ENCODE measurements at places on chromosomes 6 and 20.

DNA sequence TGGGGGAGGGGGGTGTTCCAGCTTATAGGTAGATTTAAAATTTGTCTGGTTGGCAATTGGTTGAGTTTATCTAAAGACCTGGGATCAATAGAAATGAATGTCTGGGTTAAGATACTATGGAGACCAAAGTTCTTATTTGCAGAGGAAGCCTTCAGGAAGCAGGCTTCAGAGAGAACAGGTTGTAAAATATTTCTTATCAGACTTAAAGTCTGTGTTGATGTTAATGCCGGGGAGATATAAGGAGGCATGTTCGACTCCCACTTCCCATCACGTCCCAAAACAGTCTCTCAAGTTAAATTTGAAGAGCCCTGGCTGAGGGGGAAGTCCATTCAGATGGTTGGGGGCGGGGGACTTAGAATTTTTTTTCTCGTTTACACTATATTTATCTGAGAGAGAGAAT is 12.3 kb upstream of the BLCAP start:
- no peak for DNase-seq

DNA sequence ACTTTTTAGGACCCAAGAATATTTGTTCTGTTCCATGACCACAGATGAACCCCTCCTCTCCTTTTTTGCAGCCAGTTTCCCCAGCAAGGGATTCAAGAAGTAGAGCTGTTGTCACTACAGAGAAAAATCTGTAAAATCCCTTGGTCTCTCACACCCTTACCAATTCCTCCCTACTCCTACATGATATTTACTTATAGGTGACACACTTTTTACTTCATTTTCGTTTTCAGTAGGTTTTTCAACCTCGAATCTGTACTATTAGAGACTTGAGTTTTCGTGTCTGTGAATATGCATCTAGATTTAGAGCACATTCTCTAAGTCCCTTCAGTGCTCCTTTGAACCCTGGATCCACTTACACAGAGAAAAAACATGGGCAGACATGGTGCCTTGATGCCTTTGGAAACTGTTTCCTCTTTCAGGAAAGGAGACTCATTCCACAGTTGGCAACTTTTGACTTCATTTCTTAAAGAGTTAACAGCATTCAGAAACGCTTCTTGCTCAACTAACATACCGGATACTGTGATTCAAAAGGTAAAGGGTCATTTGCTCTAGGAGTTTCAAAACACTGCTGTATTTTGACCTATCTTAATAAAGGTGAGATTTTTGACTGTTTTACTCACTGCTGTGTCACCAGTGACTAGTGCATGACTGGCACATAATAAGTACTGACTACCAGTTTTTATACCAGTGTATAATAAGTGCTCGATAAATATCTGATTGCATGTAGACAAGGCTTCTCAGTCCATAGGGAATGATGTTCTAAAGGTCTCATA is 50.6 kb downstream of the LAMA4 start:
- DNase-seq = no peak

DNA sequence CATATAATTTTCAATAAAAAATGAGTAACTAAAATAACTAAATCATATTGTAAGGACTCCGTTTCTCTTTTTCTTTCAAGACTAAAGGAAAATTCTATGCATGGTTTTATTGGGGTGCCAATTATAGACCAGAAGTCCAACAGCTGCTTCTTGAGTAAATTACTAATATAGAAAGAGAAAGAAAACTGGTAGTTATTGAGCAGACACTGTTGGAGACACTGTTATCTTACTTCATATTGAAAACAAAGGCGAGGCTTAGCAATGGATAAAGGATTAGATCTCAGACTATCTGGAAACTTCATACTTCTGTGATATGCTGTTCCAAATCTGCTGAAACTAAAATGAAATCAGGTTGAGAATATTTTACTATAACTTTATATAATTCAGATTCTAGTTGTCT is 169.6 kb upstream of the EYS start:
- DNase-seq = no peak

DNA sequence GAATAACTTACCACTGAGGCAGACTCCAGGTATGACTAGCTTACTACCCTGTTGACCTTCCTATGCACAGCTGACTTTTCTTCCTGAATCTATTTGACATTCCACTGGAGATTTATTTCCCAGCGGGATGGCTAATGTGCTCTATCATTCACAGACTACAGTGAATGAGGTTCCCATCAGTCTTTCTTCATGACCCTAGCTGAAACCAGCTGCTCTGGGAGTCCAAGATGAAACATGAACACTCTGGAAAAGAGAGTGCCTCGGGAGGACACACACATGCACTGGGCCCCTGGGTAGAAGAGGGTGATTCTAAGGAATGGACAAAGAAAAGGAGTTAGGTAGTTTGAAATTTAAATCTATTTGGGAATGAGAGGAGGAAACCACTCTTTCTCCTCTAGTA is 82.6 kb upstream of the DST start:
- no peak for DNase-seq

DNA sequence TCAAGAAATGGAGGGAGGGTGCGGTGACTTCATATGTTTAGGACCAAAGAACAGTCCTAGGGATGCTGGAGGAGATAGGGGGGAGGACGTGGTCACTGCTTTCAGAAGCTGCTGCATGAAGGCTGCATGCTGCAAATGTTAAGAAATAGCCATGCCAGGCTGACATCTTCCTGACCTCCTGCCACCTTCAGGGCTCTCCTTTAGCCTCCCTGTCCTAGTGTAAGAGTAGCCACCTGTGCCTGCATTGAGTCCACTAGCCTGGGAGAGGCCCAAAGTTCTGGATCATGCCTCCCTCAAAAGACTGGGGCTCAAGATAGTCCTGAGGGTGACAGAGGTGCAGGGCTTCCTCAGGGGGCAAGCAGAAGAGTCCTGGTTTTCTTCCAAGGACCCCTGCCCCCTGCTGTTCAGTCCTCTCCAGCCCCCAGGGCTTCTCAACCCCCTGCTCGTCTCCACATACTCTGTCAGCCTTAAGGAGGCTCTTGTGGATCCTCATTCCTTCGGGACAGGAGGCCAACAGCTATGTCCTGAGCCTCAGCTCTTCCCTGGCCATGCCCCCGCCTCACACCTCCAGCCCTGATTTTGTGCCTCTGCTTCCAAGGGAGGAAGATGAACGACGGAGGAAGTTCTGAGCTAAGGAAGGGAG is 96.3 kb downstream of the MRPL14 start:
- no peak for DNase-seq

DNA sequence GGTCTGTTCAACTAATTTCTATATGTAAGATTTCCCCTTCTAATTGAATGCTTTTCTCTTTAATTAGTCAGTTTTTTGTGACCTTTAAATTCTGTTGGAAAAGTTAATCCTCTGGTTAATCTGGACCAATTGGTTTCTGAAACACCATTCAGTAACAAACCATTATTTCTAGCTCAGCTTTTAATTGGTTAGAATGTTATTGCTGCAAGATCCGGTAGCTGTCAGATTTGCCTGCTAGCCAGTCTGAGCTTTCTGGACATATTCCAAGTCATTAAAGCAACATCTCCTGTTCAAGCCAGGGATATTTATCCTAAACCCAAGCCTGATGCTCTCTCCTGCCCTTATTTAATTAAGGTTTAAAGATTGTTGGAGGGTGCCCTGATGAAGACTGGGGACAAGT is 55.1 kb upstream of the FBXL4 start:
- no peak for DNase-seq

DNA sequence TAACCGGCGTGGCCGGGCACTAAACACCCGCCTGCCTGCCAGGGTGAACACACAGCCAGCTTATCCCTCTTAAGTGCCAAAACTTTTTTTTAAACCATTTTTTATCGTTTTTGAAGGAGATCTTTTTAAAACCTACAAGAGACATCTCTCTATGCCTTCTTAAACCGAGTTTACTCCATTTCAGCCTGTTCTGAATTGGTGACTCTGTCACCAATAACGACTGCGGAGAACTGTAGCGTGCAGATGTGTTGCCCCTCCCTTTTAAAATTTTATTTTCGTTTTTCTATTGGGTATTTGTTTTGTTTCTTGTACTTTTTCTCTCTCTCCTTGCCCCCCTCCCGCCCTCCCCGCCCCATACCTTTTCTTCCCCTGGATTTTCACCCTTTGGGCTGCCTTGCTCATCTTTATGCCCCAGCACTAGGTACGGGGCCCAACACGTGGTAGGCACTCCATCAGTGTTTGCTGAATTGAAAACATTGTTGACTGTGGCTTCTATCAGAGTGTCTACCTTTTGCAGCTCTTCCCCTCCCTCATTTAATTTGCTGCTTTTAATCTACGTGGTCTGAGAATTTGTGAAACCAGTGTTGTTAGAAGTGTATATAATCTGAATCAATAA is 1.5 kb downstream of the ZCCHC3 start:
- no peak for DNase-seq

DNA sequence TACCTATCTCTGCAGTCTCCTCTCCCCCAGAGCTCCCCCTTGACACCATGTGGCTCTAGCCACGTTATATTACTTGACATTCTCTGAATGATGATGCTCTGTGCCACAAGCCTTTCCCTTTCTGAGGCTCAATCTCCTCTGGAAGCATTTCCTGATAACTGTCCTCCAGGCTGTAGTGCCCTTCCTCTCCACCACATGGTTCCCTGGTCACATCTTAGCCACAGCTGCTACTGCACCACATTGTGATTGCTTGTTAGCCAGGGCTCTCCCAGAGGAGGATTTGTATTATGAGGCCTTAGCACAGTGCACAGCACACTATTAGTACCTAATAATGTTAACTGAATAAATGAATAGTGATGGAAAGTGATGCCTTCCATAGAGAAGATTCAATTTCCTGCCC is 63.9 kb upstream of the RCAN2 start:
- no peak for DNase-seq

DNA sequence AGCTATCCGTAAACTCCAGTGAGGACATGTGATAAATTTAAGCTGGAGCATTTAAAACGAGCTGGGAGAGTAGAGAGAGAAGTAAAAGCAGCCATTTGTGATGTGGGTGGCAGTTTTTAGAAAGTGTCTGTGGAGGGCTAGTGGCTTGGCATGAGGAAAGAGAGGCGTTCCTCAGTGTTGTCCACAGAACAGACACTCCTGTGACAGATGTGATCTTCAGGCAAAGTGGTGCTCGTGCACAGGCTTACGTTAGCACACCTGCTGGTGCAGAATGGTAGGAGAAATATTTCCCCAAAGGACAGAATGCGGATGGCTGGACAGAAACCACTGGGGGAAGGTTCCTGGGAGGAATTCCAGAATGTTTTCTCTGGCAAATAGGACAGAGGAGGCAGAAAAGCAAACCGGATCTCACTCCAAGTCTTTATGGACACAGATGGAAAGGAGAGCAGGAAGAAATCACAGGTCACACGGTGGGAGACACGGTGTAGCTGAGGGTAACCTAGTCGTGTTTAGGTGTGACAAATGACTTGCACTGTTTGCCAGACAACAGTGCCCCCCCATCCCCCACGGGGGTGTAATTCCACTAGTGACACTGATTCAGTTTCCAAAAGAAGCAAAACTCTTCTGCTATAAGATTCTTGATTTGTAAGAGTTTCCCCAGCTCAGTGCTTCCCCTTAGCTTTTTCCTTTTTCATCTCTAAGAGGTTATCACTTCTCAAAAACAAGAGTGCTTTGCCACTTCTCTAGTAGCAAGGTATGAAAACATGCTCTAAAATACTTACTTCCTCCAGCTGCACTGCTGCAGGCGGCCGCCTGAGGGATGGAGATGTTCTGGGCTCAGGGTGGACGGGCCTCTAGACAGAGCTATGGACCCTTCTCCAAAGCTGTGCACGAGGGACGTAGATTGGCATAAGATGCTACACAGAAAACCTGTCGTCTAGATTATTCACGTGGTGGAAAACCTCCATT is 293.2 kb downstream of the QKI start:
- DNase-seq = peak; percentile 66

DNA sequence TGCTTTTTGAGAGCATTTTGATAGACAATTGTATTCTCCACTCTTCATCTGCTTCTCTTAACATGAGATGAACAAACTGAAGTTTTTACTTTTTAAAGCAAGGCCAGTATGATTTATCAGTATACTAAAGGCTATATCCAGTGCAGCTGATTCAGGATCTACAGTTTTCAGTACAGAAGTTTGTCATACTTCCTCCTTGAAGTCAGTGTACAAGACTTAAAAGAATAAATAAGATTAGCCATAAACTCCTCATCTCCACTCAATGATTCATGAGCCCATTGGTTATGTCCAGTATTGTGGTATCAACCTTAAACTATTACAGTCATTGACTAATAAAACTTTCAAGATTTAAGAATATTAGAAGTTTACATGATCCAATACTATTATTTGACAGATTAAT is 374.8 kb upstream of the EPHA7 start:
- no peak for DNase-seq

- no peak for DNase-seq
These were observed 3.8 kb downstream of the SPAG4 start for GRCh38 chr20:35619196-35620095.

- DNase-seq = no peak
These were observed 90.7 kb upstream of the CCDC28A start for GRCh38 chr6:138682704-138683527.

GRCh38 chr6:45613656-45614055 is 235.9 kb upstream of the SUPT3H start:
- no peak for DNase-seq

DNA sequence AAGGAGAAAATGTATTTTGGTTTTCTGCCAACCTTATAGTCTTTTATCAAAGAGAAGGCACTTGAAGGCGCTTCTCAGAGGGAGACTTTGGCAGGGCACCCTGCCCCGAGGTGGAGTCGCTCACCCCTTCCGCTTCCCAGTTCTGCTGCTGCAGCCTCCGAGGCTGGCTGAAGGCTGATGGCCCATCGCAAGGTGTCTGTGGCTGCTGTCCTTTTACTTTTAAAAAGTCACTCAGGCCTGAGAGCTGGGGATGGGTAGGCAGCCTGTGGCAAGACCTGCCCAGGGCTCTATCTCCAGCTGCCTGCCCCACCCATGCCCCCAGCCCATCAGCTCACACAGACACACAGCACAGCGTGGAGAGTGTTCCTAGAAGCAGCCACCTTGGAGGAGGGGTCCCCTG is 206.6 kb upstream of the CST7 start:
- DNase-seq = no peak

DNA sequence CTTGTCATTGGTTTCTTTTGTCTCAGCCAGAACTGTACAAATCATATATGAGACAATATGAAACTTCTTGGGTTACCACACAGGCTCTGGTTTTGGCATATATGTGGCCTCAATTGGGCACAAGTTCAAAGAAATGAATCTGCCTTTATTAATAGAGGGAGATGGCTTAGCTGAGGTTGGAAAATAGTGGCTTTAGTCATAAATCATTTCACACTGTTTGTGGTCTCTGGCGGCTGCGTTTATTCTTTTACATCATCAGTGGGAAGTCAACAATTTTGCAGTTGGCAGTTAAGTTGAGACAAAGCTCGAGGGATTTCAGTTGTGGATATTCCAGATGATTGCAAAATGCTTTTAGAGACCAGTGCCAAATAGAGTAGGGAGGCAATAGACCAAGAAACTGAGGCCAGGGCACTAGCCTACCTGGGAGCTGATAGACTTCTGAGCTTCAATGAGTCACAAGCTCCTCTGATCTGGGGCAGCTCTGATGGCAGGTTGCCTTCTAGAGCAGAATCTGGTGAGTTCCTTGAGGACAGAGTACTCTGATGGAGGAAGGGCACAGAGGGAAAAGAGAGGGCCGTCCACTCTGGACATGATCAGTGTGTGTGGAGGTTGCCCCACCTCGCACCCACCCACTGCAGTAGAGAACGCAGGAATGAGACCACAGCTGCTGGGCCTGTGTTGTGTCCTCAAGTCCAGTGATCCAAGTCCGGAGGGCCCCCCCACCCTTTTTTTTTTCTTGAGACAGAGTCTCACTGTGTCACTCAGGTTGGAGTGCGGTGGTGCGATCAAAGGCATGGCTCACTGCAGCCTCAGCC is 73.5 kb downstream of the ARMC2 start:
- no peak for DNase-seq

GRCh38 chr6:82015526-82015925 is 232.0 kb downstream of the IBTK start:
- no peak for DNase-seq

- no peak for DNase-seq
These were observed 117.6 kb upstream of the CDH4 start for GRCh38 chr20:61134296-61135030.

All from GM12864 (cell line).